ENCODE measurements at places on chromosomes 7 and 10. TPM values are rescaled to one million over a fixed set of nuclear protein-coding genes. Genes with fewer than 3 reads are reported as not detected.

Gene PNLIP
- polyA plus RNA-seq: 0.88 TPM

Gene FFAR4
- polyA plus RNA-seq: not detected

Gene ZNF425
- 2.1 TPM for polyA plus RNA-seq

Gene WIPF3
- 3.4 TPM for polyA plus RNA-seq

GRCh38 chr10:1648648-1649047 is 88.7 kb downstream of the ADARB2 start:
- DNase-seq: no peak

DNA sequence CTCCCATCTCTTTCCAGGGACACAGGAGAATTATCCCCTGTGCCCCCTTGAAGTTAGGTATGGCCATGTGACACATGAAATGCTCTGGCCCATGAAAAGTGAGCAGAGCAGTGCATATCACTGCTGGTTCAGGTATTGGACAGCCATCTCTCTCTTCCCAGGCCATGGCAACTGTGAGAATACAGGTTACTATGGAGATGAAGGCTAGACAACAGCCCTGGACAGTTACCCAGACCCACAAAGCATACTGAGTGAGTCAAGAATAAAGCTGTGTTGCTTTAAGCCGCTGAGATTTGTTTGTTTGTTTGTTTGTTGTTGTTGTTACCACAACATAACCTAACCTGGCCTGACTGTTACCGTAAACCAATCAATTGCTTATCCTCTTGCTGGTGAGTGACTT is 722.3 kb downstream of the KCNMA1 start:
- no peak for DNase-seq

DNA sequence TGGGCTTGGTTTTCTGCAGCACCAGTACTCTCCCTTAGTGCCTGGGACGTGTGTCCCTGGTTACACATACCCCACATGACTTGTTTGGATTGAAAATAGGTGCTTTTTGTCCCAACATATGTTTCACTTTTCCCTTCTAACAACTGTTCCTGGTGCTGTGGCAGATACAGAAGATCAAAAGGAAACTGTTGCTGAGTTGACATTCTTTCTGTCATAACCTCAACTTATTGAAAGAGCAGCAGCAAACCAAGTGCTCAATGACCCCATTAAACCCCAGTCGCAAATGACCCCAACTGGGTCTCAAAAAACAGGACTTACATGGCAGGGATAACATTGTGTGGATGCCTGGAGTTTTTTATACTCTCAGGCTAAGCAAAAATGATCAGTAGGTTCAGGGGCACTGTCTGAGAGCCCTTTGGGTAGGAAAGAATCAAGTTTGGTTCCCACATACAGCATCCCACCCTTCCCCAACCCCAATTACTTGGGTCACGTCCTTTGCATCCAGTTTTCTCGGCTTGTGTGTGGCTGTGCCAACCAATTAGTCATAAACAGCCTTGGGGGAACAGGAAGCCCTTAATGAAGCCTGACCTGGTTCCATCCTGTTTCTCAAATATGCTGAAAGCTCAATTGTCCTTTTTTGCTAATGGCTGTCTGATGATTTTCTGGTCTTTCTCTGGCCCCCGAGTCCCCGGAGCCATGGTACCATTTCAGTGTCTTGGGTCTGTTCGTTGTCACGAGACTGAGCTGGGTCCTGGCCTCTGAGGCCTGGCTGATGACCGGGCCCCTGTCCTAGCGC is 4.9 kb downstream of the HKDC1 start:
- DNase-seq: no peak
